ENCODE measurements at places on chromosomes 3 and 15. TPM values are rescaled to one million over a fixed set of nuclear protein-coding genes. Genes with fewer than 3 reads are reported as not detected.

The PIK3CA gene
- total RNA-seq, result 16.1 TPM

The STRIT1 gene
- not detected for total RNA-seq

The KLF15 gene
- total RNA-seq, result 0.69 TPM

The CCDC191 gene
- total RNA-seq, result 1.1 TPM

DNA sequence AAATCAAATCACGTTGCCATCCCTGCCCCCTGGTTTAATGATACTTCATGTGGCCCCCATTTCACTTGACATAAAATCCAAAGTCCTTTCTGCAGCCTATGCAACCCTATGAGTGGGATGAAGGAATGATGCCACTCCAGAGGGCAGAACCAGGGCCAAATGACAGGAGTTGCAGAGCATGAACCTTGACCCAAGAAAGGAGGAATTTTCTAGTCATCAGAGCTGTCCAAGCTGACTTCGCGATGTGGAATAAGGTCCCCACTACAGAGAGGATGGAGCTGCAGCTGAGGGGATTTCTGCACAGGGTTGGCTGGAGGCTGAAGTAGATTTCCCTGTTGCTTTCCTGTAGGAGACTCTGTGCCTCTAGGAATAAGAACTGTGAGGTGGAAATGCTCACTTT is 15.8 kb upstream of the EPHB3 start:
- DNase-seq, result no peak
- H3K4me3 ChIP-seq, result no peak overlapping the region
- H3K4me1 ChIP-seq, result 0 out of 2 replicates have a peak, but pooled peaks cover 6% of the 10 kb centered on the region
- no peaks in the 10 kb centered on the region for H3K36me3 ChIP-seq

DNA sequence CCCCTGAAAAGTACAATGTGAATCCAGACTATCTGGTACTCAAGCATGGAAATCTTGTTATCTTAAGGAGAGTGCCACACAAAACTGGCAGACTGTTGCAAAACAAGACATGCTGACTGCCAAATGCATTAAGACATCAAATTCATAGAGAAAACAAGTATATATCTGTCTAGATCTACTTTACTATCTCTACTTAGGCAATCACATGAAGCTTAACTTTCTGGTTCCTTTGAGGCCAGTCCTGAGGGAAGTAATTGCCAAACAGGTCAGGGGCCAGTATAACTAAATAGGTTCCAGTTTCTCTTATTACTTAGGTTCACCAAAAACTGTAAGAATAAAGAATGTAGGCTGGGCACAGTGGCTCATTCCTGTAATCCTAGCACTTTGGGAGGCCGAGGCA is 15.9 kb upstream of the SLC4A7 start:
- H3K4me1 ChIP-seq, result peaks cover 28% of the 10 kb centered on the region
- H3K4me3 ChIP-seq, result no peak overlapping the region
- H3K36me3 ChIP-seq, result no peaks in the 10 kb centered on the region
- H3K27me3 ChIP-seq, result peaks cover 3% of the 10 kb centered on the region
- no peak for DNase-seq
- no peak overlapping the region for H3K27ac ChIP-seq

DNA sequence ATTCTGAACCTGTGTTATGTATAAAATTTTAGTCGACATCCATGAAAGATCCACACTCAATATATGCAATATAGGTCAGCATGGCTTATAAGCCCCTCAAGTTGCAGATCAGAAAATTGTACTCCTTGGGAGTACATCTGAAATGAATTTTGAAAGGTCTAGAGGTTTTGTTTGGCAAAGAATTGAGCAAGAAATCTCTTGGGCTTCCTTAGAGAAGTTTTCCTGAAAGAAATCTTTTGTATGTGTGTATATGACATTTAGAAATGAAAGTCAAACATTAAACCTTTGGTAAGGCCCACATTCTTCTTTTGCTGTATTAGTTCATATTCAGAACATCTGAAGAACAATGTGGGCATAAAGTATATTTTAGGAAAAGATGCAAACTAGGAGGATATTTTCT is 1006.6 kb downstream of the NAALADL2 start:
- H3K4me1 ChIP-seq, result no peaks in the 10 kb centered on the region
- H3K27ac ChIP-seq, result no peak overlapping the region
- no peaks in the 10 kb centered on the region for H3K27me3 ChIP-seq
- DNase-seq, result no peak
- no peaks in the 10 kb centered on the region for H3K36me3 ChIP-seq

- H3K27ac ChIP-seq, result no peak overlapping the region
- no peaks in the 10 kb centered on the region for H3K36me3 ChIP-seq
- no peak for DNase-seq
- no peaks in the 10 kb centered on the region for H3K4me1 ChIP-seq
Observed at GRCh38 chr15:75215107-75216004, 13.7 kb downstream of the C15orf39 start.

GRCh38 chr3:40248591-40248990 is 60.9 kb upstream of the EIF1B start:
- no peak for DNase-seq
- H3K4me3 ChIP-seq, result no peak overlapping the region
- no peak overlapping the region for H3K27ac ChIP-seq
- H3K27me3 ChIP-seq, result no peaks in the 10 kb centered on the region
- no peaks in the 10 kb centered on the region for H3K4me1 ChIP-seq

- DNase-seq, result no peak
- peaks cover 33% of the 10 kb centered on the region for H3K4me1 ChIP-seq
- H3K27me3 ChIP-seq, result peaks cover 6% of the 10 kb centered on the region
- H3K27ac ChIP-seq, result no peak overlapping the region
- H3K36me3 ChIP-seq, result no peaks in the 10 kb centered on the region
Observed at GRCh38 chr3:4580346-4581123, 87.4 kb downstream of the ITPR1 start.

DNA sequence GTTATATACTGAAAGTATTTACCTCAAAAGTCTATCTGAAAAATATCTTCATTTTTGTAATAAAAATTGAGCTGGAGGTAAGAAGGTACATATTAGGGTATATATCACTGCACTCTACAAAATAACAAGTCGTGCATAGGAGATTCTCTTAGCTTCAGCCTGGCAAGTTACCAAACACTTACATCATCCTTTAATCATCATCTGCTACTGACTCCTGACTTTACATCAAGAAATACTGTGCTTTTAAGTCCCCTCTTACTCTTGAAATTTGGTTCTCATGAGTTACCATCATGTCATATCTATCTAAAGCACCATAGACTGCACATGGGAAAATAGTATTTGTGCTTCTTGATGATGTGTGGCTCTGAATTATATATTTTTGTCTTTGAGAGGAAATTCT is 50.8 kb downstream of the LYSMD4 start:
- peaks cover 45% of the 10 kb centered on the region for H3K36me3 ChIP-seq
- H3K27ac ChIP-seq, result peak overlapping the region; percentile 22

DNA sequence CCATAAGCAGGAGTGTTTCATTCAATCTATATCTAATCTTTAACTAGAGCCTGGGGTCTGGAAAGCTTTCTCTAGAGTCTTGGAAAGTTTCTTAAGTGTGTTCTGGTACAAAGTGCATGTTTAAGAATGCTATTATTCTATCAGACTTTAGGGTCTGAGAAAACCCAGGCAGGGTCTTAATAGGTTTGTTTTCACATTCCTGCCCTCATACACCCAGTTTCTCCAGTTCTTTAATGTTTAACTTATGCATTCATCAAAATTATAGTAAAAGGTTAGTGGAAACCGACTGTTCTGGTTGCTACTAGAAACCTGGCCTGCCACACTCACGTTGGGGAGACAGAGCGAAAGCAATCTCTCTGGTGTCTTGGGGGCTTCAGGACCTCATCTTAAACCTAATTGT is 102.9 kb upstream of the WDR72 start:
- DNase-seq, result no peak
- H3K36me3 ChIP-seq, result no peaks in the 10 kb centered on the region
- H3K4me3 ChIP-seq, result no peak overlapping the region
- H3K4me1 ChIP-seq, result no peaks in the 10 kb centered on the region
- H3K27me3 ChIP-seq, result no peaks in the 10 kb centered on the region

GRCh38 chr15:79539401-79539800 is 107.3 kb downstream of the MINAR1 start:
- peaks cover 13% of the 10 kb centered on the region for H3K27me3 ChIP-seq
- H3K4me1 ChIP-seq, result peaks cover 5% of the 10 kb centered on the region
- no peaks in the 10 kb centered on the region for H3K36me3 ChIP-seq

GRCh38 chr15:52658955-52659354 is 20.2 kb downstream of the ATOSA start:
- no peaks in the 10 kb centered on the region for H3K27me3 ChIP-seq
- peaks cover 52% of the 10 kb centered on the region for H3K36me3 ChIP-seq
- H3K4me3 ChIP-seq, result no peak overlapping the region

GRCh38 chr3:132445817-132446216 is 28.5 kb downstream of the DNAJC13 start:
- peaks cover 74% of the 10 kb centered on the region for H3K4me1 ChIP-seq
- peak; percentile 83 for DNase-seq
